Activated CD4-positive, alpha-beta T cell treated with anti-CD3 and anti-CD28 coated beads, Interleukin-2, Interleukin-6, amounts not matched to agents 100 ng/mL and 50 ng/mL, durations not matched to agents 16 hours and 8 hours (primary cell): ENCODE measurements at places on chromosomes 2 and 18.

GRCh38 chr18:24941174-24941951 lies 410.6 kb downstream of the ZNF521 start:
- DNase-seq, result no peak

- DNase-seq, result no peak
Observed at GRCh38 chr2:35741556-35741955, 614.0 kb upstream of the CRIM1 start.

DNA sequence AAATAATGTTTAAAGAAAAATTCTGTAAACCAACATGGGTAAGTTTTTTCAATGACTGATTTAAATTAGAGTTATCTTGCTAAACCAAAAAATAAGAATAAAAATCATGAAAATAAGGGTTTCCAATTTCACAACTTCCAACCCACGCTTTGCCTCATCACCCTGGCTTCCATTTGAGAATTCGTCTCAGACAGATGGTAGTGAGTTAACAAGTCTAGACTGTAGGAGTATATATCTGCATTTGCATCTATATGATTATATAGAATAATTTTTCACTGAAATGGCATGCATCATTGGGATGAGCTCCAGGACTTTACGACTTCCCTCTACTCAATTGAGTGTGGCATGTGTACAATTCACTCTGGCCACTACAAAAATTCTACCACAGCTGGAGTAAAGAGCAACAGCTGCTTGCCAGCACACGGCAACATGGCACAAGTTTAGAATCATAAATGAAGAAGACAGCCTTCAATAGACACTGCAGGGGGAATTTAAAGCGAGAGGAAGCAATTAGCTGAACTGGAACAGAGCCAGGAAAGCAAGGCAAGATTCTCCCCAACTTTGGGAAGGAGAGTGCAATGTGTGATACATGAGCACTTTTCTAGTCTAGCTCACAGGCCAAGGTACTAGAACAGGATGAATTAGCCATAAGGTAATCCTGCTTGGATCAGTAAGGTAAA lies 1673.5 kb upstream of the CELF4 start:
- DNase-seq, result no peak

DNA sequence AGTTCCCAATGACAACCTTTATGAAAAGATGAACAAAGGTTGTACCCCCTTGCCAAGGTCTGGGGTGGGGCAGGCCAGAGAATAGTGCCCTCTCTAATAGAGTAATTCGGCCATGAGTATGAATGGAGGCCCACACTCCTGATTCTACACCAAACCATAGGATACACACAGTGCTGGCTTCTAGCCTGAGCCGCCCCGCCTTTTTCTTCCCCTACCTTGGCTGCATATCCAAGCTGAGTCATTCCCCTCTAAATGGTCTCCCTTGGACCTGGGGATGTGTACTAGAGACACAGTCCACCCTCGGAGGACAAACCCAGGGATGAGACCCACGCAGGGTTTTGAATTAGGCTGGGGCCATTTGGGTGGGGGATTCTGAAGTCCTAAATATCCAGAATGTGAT lies 107.2 kb upstream of the CAPN13 start:
- no peak for DNase-seq

- no peak for DNase-seq
Observed at GRCh38 chr18:58949031-58949430, 84.4 kb downstream of the ZNF532 start.

- DNase-seq, result no peak
Observed at GRCh38 chr18:7601246-7601615, 34.1 kb downstream of the PTPRM start.

GRCh38 chr2:143792602-143793001 lies 663.4 kb downstream of the ARHGAP15 start:
- DNase-seq, result no peak

GRCh38 chr2:84631047-84631446 lies 114.7 kb downstream of the DNAH6 start:
- DNase-seq, result peak; percentile 43

DNA sequence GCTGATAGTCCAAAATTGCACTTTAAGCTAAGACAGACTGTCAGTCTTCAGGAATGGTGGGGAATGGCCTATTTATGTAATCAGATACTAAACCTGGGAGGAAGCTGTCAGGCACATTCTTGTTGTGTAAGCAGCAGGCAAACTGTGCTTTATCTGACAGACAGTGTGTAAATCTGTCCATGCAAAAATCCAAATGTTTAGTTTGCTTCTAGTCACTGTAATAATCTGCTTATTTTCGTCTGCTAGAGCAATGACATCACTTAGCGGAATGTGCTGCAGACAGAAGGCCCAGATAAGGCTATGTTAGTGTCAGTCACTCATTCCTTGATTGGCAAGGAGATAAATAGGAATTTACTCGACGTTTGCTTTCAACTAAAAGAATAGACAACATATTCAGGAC lies 263.5 kb downstream of the ZNF407 start:
- no peak for DNase-seq

DNA sequence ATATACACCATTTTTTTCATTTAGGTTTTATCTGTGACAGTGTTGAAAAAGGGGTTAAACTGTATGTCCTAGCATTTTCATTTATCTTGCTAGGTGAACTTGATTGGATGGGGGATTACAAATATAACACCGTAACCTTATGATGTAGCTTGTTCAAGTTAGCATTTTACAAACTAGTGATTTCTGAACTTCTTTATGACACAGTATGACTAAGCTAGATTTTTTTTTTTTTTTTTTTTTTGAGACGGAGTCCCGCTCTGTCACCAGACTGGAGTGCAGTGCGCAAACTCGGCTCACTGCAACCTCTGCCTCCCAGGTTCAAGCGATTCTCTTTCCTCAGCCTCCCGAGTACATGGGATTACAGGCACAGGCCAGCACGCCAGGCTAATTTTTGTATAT lies 47.1 kb downstream of the KCMF1 start:
- peak; percentile 47 for DNase-seq

- DNase-seq, result no peak
Observed at GRCh38 chr2:238203973-238204683, 633 bp upstream of the ILKAP start.

DNA sequence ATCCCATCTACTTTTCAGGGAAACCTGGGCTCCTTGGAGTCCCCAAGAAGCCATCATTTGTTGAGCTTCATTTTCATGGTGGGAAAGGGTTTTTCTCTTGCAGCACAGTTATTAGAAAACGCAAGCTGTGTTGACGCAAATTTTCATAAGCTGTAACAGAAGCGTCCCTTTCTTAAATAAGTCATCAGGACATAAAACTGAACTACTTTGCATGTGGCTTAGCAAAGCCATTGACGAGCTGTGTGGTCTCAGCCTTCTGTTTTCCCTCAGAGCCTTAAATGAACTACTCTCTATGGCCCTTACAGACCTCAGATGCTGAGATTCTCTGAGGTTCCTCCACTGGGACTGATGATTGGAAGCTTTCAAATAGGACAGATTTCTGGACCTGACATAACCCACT lies 85.1 kb downstream of the ARL4C start:
- DNase-seq, result no peak

DNA sequence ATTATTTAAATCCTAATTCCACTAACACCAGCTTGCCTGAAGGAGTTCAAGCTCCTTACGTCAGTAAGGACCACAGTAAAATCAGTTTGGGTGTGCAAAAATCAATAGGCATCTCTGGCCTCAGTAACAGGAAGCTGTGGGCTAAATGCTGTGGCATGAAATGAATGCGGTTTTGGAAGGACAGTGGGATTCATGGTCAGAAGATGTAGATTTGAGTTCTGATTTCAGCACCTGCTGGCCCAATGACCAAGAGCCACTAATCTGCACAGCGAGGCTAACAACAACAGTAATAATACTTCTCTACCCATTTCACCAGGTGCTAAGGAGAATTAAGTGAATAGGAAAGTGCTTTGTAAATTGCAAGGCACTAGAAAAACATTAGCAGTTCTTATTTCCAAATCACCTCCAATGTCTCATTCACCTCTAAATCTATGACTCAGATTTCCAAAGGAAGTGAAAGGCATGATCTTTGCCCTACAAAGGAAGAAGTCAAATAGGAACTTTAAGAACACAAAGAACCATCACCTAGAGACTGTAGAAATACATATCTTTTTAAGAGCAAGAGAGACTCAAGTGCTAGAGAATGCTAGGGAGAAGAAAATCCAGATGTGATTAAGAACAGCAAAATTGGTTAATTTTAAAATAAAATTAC lies 172.6 kb downstream of the ANKRD44 start:
- peak; percentile 47 for DNase-seq

DNA sequence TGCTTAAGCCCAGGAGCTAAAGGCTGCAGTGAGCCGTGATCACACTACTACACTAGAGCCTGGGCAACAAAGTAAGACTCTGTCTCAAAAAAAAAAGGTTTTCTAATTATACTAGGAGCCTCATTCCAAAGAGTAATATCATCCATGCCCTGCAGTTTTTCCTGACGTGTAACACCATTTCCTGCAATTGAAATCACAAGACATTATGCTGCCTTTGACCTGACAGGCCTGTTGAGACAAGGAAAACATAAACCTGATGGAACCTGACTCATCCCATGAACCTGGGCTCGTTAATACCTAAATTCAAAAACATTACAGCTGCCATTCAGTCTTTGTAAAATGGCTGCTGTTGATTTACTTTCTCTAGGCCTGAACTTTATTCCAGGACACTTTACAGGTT lies 58.7 kb upstream of the PEX13 start:
- DNase-seq, result no peak

DNA sequence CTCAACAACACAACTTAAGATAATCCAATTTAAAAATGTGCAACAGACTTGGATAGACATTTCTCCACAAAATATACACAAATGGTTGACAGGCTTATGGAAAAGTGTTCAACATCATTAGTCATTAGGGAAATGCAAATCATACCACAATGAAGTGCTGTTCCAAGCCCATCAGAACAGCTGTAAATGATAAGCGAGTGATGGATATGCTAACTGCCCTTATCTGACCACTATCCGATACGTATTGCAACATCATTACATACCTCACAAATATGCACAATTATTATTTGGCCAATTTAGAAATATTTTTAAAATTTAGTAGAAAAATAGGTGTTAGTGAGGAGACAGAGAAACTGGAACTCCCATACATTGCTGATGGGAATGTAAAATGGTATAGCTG lies 62.2 kb downstream of the PPP4R1 start:
- no peak for DNase-seq

DNA sequence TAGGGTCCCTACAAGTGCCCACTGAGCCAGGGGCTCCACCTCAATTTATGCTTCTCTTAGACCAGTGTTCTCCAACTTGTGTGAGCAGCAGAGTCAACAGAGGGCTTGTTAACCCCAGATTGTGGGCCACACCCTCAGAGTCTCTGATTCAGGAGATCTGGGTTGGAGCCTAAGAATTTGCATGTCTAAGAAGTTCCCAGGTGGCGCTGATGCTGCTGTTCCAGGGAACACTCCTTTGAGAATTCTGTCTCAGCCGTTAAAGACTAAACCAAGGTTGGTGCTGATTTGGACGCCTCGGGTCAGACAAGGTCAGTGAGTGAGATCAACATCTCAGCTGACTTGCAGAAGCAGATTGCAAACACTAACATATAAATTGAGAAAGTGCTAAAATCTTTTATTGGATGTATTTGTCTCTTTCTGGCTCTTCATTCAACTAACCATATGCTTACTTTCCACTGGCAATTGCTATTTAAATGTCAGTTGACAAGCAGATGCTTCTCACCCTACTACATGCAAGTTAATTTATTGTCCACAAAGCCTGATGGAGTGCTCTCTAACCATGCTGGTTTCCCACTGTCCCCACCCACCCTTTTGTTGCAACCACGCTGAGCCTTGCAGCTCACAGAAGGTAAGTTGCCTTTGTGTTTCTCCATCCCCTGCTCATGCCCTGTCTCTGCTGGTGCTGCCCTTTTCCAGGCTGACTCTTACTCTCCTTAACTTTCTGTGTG lies 31.5 kb downstream of the LYPD1 start:
- DNase-seq, result no peak

GRCh38 chr2:204743393-204743960 lies 198.2 kb downstream of the PARD3B start:
- DNase-seq, result no peak

DNA sequence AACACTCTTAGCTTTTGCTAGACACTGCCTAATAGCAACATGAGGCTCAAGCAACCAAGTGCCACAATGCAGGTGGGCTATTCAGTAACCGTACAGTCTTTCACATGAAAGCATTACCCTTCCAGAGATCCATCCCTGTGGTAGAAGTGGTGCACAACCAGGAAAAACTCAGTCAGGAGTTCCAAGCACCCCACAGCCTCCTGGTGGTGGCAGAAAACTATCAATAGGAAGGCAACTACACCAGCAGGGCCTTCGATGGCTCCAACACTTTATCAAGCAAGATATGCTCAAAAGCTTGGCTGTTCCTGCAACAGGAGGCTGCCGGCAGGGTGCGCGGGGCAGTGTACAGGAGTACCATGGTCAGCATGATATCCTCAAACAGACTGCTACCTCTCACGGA lies 176.1 kb upstream of the DLGAP1 start:
- DNase-seq, result no peak

- no peak for DNase-seq
Observed at GRCh38 chr2:34825686-34826085, 1226.6 kb upstream of the FAM98A start.

DNA sequence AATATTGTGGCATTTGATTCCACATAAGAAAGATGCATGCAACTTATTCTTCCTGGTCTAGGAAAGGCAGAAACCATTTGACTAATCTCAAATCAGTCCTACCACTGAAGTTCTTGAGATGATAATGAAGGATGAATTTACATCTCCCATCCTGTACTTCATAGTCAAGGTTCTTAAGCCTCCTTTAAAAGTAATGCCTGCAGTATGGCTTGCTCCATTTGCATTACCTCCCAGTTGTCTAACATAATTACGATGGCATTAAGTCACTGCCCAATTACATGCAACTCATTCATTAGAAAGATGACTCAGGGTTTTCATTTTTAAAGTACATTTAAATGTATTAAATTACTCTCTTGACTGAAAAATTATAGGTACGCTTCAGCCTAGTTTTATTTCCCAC lies 32.2 kb downstream of the THADA start:
- no peak for DNase-seq

DNA sequence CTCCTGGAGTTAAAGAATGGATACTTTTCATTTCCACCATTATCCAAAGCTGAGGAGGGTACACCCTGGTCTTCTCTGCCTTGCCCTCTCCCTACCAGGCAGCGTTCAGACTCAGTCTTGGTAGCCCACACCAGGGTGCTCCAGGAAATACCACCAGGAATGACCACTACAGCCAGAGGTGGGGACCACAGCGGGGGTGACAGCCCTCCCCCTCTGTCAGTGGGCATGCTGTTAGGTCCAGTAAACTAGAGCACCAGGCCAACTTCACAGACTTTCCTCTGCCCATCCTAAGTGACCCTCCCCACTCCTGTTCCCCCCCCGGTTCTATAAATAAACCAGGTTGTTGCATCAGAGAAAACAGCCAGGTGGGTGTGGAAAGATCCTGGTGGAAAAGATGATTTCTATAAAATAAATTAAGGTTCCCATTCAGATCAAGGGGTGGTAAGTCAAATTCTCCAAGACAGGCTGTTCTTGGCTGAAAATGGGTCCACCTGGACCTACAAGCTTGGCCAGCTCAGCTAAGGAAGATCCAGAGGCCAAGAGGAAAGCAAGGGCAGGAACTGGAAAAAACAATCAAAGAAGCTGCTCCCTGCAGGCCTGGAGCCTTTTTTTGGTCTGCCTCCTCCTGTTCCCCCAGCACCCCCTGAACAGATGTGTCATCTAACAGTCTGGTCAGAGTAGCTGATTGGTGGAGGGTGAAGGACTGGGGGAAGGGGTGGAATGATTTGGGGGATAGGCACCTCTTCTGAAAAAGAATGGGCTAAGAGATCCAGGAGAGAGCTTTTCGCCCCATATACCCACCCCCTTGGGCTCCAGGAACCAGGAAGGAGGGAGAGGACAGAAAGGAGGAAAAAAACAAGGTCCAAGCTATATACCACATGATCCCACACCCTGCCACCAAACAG lies 2.3 kb downstream of the RAB11FIP5 start:
- no peak for DNase-seq
